Right cardiac atrium (tissue), 5 donors: ENCODE measurements at places on chromosomes 12 and 14. TPM values are rescaled to one million over a fixed set of nuclear protein-coding genes. Genes with fewer than 3 reads are reported as not detected.

Gene KRT2
- polyA plus RNA-seq, result not detected

Gene COCH
- 0.66 TPM for polyA plus RNA-seq

Gene LGR5
- 0.29 TPM for polyA plus RNA-seq

Gene IAPP
- polyA plus RNA-seq, result not detected

Gene DCAF11
- polyA plus RNA-seq, result 33.1 TPM

Gene CPM
- polyA plus RNA-seq, result 5.8 TPM

Gene C12orf60
- 3.8 TPM for polyA plus RNA-seq

Gene NDUFA12
- 741 TPM for polyA plus RNA-seq

Gene TBC1D30
- 0.57 TPM for polyA plus RNA-seq

Gene OR6S1
- polyA plus RNA-seq, result not detected
